ENCODE measurements at places on chromosomes 2 and 18. TPM values are rescaled to one million over a fixed set of nuclear protein-coding genes. Genes with fewer than 3 reads are reported as not detected.

- no peak for DNase-seq
Measured at GRCh38 chr2:7127156-7127555, 209.9 kb downstream of the RNF144A start.

DNA sequence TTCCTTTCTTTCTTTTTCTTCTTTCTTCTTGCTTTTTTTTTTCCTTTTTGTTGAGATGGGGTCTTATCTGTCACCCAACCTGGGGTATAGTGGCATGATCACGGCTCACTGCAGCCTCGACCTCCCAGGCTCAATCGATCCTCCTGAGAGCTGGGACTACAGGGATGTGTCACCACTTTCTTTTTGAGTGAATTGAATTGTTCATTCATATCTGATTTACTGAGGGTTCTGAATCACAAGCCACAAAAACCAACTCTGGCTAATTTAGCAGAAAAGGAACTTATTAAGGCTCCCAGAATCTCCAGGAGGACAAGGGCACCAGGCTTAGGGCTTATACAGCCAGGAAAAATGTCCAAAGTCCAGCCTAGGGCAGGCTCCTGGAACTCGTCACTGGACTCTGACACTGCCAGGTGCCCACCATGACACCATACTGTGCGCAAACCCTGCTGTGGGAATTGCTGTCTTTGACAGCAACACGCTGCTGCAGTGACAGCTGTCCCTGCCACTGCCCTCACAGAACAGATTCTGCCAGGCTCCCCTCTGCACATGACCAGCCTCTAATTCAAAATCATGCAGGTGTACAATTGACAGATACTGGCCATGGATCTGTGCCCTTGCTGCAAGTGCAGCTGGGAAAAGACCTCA, 42.9 kb upstream of the EML6 start:
- DNase-seq, result peak; percentile 72

- DNase-seq, result no peak
Measured at GRCh38 chr2:12441750-12442475, 274.8 kb upstream of the TRIB2 start.

DNA sequence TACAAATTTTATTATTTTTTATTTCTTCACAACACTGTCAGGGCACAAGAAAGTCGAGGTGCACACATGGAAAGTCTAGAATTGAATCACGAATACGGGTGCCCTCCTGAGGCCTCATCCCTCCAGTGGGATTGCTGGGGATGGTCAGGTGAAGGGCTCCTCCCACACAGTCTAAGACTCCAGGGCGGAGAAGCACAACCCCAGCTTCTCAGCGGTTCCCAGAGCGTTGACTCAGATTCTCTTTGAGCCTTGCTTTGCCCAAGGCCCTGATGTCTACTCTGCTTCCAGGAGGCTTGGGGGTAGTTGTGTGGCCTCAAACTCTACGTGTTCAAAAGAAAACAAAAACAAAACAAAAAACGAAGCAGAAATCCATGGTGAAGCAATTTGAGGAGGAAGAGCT, 108.4 kb downstream of the LYPD6B start:
- no peak for DNase-seq

DNA sequence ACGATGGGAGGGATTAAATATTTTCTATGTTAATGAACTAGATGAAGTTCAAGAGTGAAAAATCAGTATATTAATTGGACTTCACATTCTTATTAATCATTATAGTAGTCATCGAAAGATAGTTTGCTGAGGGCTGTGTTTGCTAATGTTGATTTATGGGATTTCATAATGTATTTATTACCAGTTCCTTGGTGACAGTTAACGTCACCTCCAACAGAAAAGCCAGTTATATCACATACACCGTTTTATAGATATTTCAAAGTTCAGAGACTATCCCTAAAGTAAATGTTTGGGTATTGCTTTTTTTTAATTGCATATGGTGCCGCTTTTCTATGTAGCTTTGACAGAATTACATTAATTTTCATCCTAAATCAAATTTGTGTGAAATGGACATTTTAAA, 49.4 kb upstream of the SP5 start:
- no peak for DNase-seq

DNA sequence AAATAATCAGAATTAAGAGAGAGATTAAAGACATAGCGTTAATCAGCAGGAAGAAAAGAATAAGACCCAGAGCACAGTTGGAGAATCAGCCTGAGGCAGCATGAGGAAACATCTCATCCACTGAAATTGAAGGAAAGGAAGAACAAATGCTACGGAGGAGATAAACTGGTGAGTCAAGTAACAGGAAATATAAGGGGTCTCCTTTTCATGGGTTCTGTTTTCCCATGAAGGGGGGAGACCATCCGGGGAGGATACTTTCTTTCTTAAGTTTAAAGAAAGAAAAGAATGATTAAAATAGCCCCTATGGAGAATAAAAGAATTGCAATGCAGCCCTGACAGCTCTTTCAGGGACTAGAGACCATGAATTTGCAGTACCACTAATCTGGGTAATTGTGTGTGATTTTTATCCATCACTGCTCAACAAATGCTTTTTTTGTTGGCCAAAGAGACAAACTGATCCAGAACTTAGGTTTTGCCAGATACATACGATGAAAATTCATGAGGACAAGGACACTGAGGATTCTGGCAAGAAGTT, 17.7 kb downstream of the ROCK2 start:
- DNase-seq, result no peak

- no peak for DNase-seq
Measured at GRCh38 chr2:40372283-40372985, 79.5 kb downstream of the SLC8A1 start.

DNA sequence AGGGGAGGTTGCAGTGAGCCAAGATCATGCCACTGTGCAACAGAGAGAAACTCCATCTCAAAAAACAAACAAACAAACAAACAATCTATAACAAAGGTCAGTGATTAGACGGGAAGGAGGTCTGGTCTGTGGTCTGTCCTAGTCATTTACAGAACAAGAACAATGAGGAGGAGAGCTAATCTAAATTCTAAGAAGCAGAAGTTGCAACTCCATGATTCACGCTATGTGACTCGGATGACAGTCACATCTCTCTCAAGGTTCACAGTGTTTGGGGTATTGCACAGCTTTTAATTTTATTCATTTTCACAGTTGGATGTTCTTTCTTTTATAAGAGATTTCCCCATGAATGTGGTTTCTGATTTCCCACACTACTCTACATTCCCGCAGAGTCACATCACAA, 218.7 kb upstream of the PIEZO2 start:
- DNase-seq, result no peak

DNA sequence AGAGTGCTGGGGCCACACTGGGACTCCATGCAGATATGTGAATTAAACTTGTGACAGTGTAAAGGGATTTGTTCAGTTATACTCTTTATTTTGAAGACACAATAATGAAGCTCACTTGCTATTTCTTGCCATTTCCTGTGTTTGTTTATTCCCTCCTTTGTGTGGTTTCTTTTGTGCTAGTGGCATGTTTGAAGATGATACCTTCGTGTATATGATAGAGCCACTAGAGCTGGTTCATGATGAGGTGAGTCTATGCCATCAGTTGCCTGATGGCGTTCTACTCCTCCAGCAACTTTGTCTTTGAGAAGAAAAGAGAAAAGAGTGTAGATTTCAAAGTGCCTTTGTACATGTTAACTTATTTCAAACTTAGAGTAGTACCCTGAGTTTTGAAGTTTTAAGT, 99.2 kb upstream of the FAM237A start:
- DNase-seq, result no peak

DNA sequence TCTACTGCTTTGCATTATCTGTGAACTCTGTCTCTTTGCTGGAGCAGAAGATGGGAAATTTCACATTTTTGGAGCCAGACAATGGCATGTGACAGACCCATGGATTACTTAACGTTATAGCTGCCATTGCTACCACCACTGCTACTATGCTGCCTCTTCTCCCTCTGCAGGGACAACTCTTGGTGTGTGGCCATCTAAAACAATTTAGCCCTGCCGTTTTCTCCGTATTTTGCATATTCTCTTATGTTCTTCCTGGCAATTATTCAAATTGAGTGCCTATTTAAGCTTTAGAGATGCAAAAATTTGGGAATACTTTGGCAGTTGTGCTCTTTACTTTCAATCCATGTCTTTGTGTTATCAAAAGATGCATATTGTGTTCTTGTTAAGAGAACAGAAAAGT, 386.8 kb downstream of the XIRP2 start:
- DNase-seq, result no peak

DNA sequence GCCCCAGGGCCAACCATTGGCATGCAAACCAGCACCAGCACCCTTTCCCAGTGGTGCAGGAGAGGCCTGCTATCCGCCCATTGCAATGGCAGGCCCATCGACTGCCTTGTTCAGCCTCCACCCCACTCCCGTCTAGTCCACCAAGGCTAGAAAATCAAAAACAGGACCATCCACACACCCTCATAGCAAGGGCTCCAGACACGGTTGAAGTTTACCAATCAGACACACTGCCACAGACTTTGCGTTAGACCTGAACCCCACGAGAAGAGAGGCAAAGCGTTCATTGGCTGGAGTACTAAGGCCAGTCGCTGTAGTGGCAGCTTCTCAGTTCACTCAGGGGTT, 95.3 kb upstream of the TEX51 start:
- DNase-seq, result no peak

DNA sequence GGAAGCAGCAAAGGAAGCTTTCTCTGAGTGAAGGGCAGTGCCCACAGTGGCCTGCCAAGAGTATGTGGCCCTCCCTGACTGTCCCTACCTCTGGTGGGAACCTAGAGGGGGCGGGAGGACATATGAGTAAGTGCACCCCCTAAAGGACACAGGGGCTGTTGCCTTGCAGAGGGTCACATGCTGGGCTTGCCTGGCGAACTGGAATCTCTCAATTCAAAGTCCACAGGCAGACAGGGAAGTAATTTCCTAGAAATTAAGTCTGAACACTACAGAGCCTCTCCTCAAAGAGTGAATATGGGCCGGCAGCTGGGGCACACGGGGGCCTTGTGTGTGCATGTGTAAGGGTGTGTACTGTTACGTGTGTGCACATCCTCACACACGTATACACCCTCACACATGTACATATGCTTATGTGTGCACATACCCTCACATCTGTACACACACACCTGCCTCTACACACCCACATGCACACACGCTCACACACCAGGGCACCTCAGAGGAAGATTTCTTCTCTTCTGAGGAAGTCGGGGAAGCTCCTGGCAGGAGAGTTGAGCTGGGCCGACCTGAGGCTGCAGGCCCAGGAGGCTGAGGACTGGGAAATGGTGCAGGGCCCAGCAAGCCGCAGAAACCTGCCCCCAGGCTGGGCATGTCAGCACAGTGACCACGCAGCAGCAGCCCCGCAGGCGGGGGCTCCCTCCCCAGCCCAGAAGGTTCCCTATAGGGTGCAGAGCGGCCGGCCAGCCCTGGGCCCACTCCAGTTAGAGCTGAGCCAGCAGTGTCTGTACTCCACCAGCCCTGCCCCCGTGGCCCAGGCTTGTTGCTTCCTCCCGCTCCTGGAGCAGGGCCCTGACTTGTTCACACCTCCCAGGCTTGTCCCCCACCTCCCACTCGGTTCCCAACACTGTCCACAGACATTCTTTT, 77.4 kb upstream of the TAF1B start:
- DNase-seq, result no peak

DNA sequence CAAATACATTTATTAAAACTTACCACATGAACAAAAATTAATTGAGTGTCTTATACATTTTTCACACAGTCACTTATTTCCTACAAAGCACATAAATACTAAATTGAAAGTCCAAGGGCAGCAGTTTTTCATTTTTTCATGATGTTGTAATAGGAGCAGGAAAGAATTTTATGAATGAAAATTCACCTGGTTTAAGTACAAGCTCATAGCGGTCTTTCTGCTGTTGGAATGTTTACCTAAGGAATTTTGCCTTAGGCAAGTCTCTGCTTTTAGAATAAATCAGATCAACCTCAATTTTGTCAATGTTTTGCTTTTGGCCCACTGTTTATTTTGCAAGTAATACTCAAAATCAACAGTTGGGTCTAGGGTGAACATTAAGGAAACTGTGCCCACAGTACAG, 40.0 kb downstream of the ETAA1 start:
- no peak for DNase-seq

DNA sequence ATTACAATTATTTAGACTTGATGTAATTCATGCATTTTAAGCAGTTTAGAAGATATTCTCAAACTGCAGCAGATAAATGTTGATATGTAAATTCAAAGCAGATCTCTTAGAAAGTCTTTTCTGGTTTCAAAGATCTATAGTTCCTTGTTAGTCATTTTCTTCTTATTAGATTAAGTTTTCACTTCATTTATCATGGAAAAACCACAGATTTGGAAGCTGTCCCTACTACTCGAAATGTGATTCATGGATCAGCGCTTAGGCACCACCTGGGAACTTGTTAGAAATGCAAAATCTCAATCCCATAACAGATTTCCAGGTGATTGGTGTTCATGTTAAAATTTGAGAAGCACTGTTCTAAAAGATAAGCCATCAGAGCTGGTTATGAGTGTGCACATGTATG, 92.8 kb upstream of the CDH2 start:
- DNase-seq, result no peak

GRCh38 chr2:34997779-34998178, 1357.8 kb upstream of the CRIM1 start:
- no peak for DNase-seq

- no peak for DNase-seq
Measured at GRCh38 chr2:198697218-198697617, 760.5 kb downstream of the SATB2 start.

- DNase-seq, result no peak
Measured at GRCh38 chr2:238242731-238243495, 3.1 kb upstream of the HES6 start.

The CLEC4F gene
- total RNA-seq, result not detected

The ME2 gene
- total RNA-seq, result 72.3 TPM

The CAPG gene
- 58.4 TPM for total RNA-seq

The CNTNAP5 gene
- total RNA-seq, result not detected

The FARSB gene
- 46.3 TPM for total RNA-seq

The RAB11FIP5 gene
- 9.8 TPM for total RNA-seq

Data from activated T-cell treated with anti-CD3 and anti-CD28 coated beads, Interleukin-2, amount 50 U/mL, for 72 hours (primary cell).